ENCODE measurements at places on chromosomes 13 and 19.

GRCh38 chr13:43769529-43769928 is 17.2 kb downstream of the ENOX1 start:
- no peak for DNase-seq

DNA sequence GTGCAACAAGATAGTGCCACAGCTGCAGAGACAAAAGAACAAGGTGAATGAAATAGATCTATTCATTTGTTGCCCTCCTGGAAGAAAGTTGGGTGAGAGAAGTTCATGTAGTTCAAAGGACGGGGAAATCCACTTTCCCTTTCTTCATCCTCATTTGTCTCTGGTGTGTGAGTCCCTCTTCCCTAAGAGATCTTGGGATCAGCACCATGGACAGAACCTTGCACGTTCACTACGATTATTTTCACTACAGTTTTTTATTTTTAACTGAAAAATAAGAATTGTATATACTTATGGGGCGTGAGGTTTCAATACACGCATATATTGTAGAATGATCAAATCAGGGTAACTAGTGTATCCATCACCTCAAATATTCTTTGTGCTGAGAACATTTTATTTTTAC is 29.2 kb downstream of the NLRP5 start:
- DNase-seq = no peak

DNA sequence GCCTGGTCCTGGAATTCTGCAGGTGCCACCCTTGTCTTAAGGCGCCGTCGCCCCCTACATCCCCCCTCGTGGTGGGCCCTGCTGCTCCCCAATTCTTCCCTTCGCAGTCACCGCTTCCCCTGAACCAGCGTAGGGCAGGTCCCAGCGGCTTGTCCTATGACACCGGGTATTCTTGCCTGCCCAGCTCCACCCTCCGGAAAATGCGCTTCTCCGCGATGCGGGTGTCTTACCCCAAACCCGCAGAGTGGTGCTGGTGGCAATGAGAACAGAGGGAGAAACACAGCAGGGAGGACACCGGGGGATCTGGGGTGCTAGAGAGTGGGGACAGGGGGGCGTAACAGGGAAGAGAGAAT is 9.0 kb downstream of the ZNF808 start:
- no peak for DNase-seq

- no peak for DNase-seq
These were observed 82.4 kb downstream of the PIBF1 start for GRCh38 chr13:72864142-72865011.

GRCh38 chr19:56348289-56348877 is 33.7 kb upstream of the ZSCAN5A start:
- no peak for DNase-seq

DNA sequence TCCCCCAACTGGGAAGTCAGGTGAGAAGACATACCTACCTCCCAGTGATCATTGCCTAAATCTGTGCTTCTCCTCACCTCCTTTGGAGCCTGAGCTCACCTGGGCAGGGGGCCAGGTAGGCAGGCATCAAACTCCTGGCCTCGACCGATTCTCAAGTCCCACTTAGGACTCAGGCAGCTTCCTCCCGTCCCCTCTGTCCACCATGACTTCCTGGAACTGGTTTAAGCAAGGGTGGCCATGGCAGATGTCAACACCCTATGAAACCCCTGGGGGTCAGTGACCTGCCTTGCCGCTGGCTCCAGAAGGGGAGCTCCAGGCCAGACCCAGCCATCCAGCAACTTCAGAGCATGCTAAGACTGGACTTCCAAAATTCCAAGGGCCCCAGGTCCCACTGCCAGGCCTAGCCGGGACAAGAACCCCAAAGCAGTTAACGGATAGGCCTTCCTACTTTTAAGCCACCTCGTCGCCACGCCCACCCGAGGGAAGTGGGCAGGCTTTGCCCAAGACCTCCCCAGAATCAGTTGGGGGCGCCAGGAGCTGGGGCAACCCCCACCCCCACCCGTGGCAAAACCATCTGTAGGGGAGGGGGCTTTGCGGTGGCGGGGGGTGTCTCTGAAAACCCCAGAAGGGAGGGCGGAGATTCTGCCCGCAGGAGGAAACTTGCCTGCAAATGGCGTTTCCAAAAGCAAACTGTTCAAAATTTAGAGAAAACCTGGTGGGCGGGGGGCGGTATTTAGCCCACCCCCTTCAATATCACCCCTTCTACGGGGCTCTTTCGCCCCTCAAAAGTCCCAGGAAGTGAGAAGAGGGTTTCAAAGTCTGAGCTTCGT is 657 bp downstream of the PLIN3 start:
- no peak for DNase-seq

DNA sequence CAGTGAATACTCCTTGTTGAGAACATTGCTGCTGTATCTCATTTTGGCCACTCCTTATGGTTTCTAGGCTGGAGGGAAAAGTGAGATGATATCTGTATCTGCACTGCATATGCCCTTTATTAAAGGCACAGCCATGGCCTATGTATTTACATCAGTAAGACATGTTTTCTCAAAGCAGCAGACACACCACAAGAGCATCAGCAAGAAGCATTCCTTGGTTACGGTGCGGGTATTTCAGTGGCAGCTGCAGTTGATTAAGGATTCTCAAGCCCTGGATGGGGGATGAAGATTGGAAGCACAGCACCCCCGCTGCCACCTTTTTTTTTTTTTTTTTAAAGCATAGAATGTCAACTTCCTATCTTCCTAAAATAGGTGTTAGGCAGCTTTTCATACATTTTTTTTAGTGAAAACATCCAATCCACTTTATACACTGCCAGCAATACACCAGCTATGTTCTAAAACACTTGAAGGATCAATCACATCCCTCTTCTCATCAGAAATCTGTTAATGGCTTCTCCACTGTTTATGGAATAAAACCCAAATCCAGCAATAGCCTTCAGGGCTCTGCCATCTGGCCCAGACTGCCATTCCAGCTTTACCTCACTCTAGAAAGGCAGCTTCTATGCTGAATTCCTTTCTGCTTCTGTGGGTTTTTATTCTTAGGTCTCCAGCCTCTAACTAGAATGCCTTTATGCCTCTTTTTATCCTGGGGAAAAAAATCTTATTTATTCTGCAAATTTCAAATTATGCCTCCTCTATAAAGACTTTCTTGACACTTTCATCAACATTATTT is 331.0 kb downstream of the DNAJC15 start:
- DNase-seq = no peak

GRCh38 chr19:4878491-4878968 is 11.1 kb upstream of the PLIN3 start:
- DNase-seq = no peak

DNA sequence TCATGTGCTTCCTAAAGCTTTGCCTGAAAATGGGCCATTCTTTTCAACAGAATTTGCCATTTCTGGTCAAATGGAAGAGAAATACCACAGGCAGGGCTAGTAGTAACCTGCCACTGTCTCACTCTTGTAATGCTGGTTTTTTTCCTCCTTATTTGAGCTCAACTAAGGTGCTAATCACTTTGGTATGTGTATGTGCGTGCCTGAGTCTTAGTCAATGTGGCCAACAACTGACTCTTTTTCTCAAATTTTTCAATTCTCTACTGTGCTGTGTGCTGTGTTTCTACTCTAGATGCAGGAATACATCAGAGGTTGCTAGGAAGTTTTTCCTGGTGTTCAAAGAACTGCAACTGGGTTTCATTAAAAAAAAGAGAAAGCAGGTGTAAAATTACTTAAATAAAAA is 870.2 kb downstream of the EFNB2 start:
- no peak for DNase-seq

Data from thoracic aorta (tissue), 2 donors.